ENCODE measurements at places on chromosomes 5 and 9.

- peak; percentile 2 for DNase-seq
Measured at GRCh38 chr5:73812962-73813588, 187.1 kb downstream of the ARHGEF28 start.

GRCh38 chr5:39498278-39498952 is 73.6 kb upstream of the DAB2 start:
- DNase-seq, result no peak

- DNase-seq, result no peak
Measured at GRCh38 chr5:67350185-67350584, 153.6 kb upstream of the CD180 start.

DNA sequence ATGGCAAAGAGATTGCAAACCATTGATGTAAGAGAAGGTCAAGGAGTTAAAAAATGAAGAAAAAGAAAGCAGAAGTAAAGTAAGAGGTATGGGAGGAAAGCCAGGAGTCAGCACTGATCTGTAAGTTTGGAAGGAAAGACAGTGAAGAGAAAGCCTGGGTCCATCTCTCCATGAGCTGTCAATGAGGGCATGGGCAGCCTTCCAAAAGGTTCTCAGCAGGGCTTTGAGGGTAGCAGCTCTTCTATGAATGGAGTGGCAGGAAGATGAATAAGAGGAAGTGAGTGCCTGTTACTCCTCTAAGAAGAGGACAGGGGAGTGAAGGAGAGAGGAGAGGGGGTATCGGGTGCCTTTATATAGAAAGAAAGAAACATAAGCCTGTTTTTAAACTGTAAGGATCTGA is 97.1 kb downstream of the ADCY2 start:
- no peak for DNase-seq

- no peak for DNase-seq
Measured at GRCh38 chr9:92962846-92963245, 15.5 kb downstream of the FGD3 start.

DNA sequence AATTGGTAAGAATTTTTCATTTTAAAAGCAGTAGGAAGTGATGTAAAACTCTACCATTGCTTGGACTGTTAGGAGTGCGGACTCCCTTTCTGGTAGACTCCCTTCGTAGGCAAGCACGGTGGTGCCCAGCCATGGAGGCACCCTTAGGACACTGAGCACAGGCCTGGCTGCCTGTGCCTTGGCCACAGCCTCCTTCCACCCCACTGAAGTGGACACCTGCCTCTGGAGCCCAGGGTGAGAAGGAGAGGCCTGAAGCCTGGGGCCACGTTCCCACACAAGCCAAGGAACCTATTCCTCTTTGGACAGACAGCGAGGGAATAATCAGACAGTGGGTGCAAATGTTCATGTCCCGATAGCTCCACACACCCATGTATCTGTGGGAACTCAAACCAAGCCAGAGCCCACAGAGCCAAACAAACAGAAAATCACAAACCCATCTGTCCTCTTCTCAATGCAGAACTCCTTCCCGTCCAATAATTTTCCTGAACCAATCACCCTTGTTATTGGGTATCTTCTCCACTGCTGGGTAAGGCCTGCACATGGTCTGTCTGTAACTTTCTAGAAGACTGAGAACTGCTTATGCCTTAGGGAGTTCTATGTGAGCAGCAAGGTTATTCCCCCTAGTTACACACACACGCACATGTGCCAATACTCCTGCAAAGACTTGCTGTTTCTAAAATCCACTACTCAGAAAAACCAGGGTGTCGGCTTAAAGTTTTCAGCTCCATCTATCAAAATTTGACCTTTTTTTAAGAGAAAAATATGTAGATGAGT is 45.2 kb downstream of the UBE2QL1 start:
- DNase-seq, result no peak

DNA sequence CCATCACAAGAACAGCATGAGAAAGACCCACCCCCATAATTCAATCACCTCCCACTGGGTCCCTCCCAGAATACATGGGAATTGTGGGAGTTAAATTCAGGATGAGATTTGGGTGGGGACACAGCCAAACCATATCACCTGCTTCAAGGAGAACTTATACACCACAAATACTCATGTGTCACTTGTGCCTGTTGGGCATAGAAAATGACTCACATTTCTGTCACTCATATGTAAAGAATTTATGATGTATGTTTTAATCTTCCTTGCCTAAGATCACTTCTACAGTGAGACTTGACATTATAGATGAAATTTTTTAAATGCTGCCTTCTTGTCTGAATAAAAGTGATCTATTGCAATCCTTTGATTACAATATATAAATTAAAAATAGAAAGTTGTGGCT is 23.0 kb upstream of the PRDM6 start:
- no peak for DNase-seq

GRCh38 chr9:131610231-131610761 is 65.0 kb downstream of the PRRT1B start:
- DNase-seq, result no peak

GRCh38 chr9:126609191-126609590 is 4.5 kb upstream of the LMX1B start:
- no peak for DNase-seq

DNA sequence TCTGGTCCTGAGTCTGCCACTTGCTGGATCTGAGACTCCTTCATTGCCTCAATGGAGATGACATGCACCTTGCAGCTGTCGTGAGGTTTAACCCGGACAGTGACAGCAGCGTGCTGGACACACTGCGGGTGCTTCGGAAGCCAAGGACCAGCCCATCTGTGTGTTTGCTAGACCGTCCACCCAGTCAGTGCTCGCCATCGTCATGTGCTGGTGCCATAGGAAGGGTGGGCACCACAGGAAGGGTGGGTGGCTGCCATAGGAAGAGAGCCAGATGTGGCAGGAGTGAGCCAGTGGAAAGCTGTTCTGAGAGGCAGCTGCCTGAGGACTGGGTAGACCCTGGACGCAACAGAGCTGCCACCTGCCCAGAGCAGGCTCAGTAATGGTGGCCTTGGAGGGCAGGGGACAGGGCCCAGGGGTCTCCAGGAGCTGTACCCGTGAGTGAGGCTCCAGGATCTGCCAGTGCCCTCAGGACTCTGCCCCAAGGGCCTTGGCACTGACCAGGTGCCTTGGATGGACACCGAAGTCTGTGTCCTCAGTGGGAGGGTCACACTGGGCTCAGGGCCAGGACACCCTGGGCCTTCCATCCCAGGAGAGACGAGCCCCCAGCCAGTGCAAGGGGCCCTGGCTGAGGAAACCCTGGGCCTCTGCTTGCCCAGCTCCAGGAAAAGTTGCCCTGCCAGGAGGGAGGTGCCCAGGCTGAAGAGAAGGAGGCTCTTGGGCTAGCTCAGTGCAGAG is 21.8 kb downstream of the FLT4 start:
- no peak for DNase-seq

DNA sequence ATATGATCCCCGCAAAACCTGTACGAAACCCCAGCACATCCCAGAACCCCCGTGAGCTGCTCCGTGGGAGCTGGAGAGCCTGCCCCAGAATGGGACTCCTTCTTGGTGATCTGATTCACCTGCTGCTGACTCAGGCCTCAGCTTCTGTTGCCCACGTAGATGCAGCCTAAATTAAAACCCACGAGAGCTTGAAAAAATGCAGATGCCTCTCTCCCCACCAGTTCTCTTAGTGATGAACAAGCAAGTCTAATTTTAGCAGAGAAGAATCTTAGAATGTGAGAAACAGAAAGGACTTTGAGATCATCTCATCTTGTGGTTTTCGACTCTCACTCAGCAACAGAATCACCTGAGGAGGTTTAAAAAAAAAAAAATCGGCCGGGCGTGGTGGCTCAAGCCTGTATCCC is 57.6 kb downstream of the TMOD1 start:
- DNase-seq, result no peak

GRCh38 chr5:66848749-66849641 is 252.8 kb downstream of the MAST4 start:
- DNase-seq, result no peak

DNA sequence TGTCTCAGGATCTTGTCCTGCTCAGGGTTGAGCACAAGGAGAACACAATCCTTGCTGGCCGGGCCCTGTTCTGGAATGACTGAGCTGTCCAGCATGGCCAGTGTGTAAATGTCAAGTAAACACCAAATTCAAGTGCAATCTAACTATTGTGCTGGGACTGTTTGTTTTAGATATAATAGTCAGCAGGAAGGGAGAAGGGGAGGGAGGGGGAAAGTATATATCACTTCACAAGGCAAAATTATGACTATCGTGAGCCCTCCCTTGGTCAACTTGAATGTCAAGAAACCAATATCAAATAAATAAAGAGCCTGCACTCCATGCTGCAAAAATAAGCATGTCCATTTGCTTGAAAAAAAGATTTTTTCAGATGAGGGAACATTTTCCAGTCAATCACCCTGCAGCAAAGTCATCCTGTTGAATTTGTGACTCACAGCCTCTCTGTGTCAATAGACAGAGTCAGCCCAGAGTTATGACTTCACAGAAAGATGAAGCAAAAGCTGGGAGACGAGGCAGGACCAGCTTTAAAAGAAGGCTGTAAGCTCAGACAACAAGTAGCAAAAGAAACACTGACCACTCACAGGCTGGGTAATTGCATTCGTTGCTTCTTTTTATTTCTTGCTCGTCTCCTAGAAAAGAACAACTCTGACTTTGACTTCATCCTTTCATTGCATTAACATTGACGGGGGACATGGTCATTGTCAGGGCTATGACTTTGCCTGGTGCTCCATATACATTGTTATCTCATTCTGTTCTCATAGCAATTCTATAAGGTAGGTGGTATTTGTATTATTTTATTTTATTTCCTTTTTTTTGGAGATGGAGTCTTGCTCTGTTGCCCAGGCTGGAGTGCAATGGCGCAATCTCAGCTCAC is 15.3 kb upstream of the KLF4 start:
- no peak for DNase-seq

DNA sequence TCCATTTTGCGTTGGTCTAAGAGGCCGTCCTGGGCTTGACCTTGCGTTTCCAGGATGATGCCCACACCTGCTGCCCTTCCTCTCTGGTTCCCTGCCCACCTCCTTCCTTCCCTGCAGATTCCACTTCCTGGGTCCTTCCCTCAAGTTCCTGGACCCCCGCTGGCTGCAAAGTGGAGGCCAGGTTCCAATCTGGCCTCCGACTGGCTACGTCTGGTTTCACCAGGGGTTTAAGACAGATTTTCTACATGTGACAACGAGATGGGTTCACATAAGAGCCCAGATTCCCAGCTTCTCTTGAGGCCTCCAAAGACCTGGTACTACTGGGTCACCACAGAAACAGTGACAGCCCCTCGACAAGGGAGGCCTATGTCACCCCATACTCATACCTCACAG is 2.1 kb downstream of the MGAT4B start:
- DNase-seq, result no peak

DNA sequence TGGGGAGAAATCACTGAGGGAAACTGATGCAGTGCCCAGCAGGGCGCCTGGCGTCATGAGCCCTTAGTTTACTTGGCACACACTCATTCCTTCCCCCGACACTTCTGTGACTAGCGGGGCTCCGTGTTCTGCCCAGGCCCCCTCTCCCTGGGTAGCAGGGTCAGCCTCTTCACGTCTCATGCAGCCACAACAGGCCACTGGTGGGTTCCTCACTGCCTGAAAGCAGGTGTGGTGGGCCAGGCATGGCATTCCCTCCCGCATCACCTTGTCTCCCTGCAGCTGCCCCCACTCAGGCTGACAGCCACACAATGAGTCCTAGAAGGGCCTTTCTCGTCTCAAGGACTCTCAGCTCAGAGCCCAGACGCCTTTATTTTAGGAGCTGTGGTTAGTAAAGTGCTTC is 51.1 kb upstream of the CPLX2 start:
- peak; percentile 69 for DNase-seq

GRCh38 chr5:162187371-162187770 is 119.8 kb downstream of the GABRG2 start:
- no peak for DNase-seq

GRCh38 chr5:149448431-149448830 is 69.3 kb upstream of the IL17B start:
- DNase-seq, result no peak

DNA sequence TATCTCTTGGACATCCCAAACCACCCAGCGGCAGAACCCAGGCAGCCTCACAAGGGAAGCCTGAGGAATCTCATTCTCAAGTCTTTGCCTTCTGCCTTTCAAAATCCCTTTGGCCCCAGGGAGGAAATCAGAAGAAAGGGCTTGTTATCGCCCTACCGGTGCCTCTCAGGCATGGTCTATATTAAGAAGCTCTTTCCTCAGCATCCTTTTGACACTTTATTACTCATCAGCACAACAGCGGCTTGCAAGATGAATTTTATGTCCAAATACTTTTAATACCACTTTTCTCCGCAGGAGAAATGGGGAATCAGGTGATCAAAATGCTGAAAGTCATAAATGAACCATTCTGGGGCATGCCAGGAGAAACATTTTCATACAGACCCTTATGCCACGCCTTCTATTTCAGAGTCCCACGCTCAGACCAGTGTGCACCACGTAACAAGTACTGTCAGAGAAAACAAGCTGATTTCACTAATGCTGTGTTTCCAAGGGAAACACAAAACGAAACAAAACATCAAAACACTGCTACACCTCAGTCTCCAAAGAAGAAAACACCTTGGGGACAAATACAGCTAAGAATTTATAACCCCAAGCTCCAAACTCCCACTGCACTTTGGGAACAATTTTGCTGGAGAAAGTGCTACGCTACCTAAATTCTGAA is 30.0 kb downstream of the RAPGEF1 start:
- no peak for DNase-seq

DNA sequence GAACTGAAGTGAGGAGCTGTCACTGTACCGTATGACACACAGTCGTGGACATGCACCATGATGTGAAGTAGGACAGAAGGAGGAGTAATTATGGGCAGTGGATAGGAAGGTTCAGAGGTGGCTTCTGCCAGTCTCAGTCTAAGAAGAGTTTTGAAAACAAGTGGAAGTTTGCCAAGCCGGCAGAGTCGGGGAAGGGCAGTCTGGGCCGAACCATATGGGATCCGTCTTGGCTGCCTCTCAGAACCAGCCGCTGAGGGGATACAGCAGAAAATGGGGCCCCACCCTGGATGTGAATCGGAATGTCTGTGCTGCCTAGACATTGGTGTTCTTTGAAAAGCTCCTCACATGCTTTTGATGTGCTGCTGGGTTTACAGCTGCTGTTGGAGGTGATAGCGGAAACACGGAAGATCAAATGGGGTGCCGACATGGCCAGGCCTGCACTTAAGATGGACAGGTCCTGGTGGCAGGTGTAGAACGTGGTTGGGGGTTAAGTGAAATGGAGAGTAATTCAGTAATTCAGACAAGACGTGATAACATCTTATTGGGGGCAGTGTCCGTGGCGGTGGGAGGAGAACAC is 11.2 kb downstream of the SNX18 start:
- no peak for DNase-seq

DNA sequence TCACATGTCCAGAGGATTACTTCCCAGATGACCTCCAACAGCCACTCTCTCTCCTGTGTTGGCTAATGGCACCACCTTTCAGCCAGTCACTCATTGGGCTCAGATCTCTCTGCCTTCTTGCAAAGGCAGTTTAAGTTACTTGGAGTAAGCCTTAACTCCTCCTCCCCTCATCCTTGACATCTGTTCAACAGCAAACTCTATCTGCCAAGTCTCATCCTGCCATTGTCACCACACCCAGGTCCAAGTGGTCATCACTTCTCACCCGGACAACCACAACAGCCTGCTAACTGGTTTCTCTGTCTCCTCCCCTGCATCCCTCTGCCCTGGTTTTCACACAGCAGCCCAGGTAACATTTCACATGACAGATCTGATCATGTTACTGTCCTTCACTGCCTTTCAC is 58.5 kb downstream of the DCP2 start:
- DNase-seq, result no peak

Measured in DMS79 (cell line).